ENCODE measurements at places on chromosomes 5 and 9.

DNA sequence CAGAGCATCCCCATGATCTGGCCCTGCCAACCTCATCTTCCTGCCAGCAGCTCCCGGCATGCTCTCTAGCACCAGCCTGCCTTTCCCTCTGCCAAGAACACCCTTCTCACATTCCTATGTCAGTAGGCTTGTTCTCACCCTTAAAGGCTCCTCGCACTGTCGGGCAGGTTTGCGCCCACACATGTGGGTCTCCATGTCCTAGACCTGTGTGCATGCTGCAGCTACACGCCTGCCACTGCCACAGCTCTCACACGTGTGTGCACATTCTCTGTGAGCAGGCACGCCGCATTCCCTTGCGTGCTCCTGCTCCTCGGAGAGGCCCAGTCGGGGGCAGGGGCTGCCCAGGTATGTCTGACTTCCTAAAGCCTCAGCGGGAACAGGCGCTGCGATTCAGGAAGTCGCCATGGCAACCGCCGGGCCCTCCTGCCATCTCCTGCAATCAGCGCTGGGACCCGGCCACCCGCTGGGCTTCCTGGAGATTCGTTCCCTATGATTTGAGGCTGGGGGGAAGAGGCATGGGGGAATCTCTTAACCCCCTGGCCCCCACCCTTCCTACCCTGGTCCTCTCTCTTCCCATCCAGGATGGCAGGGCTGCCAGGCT is 28.1 kb downstream of the NDUFA8 start:
- DNase-seq, result no peak

GRCh38 chr9:567128-567746 is 274.3 kb upstream of the DMRT1 start:
- no peak for DNase-seq

DNA sequence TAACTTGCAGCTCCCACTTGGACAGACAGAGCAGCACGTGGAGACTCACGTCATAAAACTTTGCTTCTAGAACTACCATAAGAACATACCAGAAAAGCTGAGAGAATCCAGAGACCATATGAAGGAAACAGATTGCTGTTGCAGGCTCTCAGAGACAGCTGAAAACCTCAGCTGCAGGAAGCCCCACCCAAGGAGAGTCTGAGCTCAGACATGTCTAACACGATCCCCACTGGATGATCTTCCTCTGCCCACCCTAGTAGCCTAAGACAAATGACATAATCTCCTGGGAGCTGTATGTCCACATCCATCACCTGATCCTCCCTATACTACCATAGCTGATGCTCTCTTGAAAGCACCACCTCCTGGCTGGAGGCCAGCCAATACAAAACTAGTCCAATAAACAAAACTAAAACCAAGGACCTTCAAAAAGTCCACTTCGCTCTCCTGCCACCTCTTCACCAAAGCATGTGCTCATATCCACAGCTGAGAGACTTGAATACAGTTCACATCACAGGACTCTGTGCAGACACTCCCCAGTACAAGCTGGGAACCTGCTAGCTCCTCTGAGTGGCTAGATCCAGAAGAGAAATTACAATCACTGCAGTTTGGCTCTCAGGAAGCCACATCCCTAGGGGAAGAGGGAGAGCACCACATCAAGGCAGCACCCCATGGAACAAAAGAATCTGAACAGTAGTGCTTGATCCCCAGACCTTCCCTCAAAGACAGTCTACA is 257.4 kb downstream of the TRIM36 start:
- no peak for DNase-seq

DNA sequence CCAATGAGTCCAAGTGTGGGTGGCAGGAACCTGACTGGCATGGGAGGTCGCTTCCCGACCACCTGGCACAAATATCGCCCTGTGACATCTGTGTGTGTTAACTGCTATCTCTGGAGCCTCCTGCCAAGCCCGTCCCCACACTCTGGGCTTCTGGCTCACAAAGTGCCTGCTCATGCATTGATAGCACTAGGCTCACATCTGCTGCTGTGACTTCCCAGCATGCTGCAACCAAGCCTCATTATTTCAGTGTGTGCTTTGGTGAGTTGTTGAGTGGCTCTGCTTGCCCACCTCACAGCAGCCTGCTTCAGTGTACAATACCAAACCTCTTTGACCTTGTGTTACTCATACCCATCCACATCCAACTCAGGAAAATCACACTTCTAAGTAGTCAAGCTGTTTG is 139.8 kb downstream of the APBA1 start:
- no peak for DNase-seq

DNA sequence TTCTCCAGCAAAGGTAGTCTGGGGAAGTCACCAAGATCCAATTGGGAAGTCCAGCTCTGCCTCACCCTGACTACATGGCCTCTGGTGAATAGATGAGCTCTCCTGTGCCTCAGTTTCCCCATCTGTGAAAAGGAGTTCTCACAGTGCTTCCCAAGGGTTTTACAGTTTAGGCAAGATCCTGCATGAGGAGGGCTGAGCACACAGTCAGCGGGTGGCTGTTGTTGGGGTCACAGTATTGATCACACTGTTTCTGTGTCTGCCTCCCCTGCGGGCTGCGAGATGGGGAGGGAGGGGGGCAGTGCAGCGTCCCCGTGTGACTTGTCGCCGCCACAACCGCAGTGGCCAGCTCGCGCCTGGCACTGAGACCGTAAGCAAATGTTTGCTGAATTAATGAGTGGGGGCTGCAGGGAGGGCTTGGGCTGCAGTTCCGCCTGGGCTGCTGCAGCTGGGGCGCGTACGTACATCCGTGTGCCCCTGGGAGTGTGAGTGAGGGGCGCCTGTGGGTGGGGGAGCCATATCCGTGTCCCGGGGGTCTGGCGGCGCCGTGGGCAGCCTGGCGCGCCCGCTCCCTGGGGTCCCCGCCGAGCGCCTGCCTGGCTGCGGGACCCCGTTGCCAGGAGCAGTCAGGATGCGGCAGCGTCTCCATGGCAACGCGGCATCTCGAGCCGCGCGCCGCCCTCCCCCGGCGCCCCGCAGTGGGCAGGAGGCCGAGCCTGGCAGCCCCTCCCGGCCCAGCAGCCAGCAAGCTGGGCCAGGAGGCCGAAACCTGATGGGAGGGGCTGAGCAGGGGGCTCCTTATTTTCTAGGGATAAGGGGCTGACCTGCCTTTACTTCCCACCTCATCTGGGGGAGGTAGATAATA is 31.4 kb upstream of the PSD2 start:
- DNase-seq, result no peak

- DNase-seq, result no peak
These were observed 96.5 kb downstream of the SMIM23 start for GRCh38 chr5:171882118-171882517.

DNA sequence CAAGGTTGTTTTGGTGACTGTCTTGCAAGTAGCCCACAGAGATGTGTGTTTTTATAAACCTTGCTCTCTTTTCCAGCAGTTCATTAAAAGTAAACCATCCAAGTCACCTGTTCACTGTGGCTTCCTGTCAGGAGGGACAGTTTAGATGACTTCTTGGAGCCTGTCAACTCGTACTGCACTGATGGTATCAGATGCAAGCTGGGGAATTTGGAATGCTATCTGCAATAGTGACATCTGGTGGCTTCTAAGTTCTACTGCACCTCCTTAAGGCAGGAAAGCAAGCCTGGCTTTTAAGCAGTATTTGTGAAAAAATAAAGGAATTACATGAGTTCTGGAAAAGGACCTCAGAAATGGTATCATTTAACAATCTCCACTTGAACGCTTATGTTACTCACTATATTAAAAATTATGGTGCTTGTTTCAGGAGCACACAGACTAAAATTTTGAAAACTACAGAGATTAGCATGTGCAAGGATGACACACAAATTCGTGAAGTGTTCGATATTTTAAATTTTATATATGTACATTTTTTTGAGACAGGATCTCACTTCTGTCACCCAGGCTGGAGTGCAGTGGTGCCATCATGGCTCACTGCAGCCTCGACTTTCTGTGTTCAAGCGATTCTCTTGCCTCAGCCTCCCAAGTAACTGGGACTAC is 164.0 kb downstream of the TTC39B start:
- no peak for DNase-seq

- DNase-seq, result peak; percentile 54
These were observed 89.3 kb upstream of the DMRT1 start for GRCh38 chr9:752201-752600.

GRCh38 chr5:37916525-37916924 is 76.7 kb upstream of the GDNF start:
- DNase-seq, result no peak

GRCh38 chr5:168752012-168752411 is 172.8 kb upstream of the PANK3 start:
- DNase-seq, result no peak

- no peak for DNase-seq
These were observed 32.5 kb downstream of the TERT start for GRCh38 chr5:1262381-1262780.

DNA sequence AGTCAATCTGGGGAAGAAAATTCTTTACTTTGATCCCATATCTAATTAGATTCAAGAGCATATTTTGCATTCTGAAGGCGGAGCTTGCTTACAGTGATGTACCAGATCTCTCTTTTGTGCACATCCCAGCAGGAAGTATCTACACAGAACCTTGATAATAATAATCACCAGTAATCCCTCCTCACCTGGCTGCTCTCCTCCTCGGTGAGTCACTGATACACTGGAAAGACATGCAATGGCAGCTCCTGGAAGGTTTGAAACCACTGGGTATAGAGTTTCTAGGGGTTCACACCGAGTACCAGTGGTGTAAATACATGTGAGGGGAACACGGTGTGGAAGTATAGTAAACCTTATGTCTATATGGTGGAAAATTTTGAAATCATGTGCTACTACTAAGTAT is 205.5 kb upstream of the TARS1 start:
- no peak for DNase-seq

DNA sequence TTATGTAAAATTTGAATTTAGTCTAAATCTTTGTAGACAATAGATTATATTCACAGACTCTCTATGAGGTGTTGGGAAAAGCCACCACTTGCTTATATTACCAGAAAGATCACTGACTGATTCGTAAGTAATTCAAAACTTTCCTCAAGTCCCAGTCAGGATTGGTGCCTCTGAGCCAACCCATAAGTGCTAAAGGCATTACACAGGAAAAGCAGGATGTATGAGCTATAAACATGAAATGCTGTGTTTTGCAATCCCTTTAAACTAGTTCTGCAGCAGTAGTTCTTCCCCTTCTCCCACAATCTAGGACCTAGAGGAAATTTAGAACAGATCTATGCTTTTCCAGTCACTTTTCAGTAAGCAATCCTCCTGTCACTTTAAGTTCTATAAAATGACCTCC is 48.0 kb downstream of the SHLD3 start:
- no peak for DNase-seq

GRCh38 chr5:134409321-134409720 is 2.4 kb downstream of the CDKN2AIPNL start:
- DNase-seq, result no peak

- DNase-seq, result peak; percentile 71
These were observed 140.9 kb downstream of the AOPEP start for GRCh38 chr9:94867281-94867841.

GRCh38 chr5:143606043-143606752 is 202.7 kb upstream of the NR3C1 start:
- DNase-seq, result no peak

- DNase-seq, result no peak
These were observed 2.4 kb upstream of the TRMT10B start for GRCh38 chr9:37751186-37751585.

GRCh38 chr5:71748360-71748759 is 29.3 kb downstream of the CARTPT start:
- DNase-seq, result no peak

DNA sequence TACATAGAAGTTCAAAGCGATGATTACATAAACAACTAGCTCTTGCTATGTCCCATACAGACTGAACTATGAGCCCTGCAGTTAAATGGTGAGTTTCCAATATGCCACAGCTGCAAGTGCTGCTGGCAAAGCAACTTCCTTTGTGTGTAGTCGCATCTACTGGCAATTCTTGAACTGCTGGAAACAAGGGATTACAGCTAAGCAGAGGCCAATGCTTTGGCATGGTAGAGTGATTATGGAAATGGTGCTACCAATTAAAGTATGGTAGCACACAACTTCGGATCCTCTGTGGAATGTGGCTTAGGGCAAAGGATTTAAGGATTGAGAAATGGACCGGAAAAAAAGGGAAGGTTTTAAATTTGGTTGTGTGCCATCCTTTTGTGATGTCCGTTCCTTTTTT is 856.6 kb downstream of the MAT2B start:
- no peak for DNase-seq

- no peak for DNase-seq
These were observed 19.2 kb upstream of the EXOC3 start for GRCh38 chr5:423626-424261.

- no peak for DNase-seq
These were observed at the start of gene FAM240B for GRCh38 chr9:38720083-38720745. TSS of gene FAM240B (minus strand) at chr9:38720133. CDS start at chr9:38703999, 16,134 bp downstream.

DNA sequence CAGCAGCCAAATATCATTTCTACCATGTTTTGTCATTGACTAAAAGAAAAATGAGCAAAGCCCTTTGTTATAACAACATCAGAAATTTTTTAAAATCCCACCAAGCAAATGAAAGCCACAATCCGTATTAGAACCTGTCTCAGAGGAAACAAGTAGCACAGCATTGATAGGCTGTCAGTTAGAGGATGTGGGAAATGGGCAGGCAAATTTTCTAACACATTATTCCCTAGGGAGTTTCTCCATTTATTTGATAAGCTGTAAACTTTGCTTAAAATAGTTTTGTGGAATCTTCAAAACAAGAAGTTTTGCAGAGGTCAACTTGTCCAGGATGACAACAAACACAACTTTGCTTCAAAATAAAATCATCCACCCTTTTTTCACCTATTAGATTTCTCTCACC is 53.6 kb upstream of the APC start:
- no peak for DNase-seq

- no peak for DNase-seq
These were observed 80.1 kb upstream of the DMAC1 start for GRCh38 chr9:7879551-7880245.

DNA sequence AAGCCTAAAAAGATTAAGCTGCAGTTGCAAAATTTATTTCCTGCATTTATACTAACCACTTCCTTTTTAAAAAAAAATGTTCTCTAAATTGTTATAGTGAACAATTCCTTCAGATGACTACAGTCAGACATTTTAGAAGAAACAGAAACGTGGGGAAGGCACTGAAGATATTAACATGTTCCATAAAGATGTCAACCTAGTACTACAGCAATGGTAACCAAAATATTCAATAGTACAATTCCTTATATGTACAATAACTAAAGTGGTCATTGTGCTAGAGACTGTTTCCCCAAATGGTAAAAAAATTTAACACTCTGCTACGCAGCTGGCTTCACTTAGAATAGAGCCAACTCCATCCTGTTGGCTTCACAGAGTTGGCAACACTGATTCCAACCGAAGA is 97.7 kb downstream of the FNBP1 start:
- DNase-seq, result no peak

All from glomerular endothelial cell (primary cell).